ENCODE measurements at places on chromosomes 5 and 9.

GRCh38 chr5:130286971-130287370, 382.7 kb downstream of the CHSY3 start:
- no peak for DNase-seq

- DNase-seq = no peak
Observed at GRCh38 chr5:32302835-32303754, 9.6 kb downstream of the MTMR12 start.

GRCh38 chr5:143820451-143820850, 8.5 kb downstream of the HMHB1 start:
- DNase-seq = no peak

DNA sequence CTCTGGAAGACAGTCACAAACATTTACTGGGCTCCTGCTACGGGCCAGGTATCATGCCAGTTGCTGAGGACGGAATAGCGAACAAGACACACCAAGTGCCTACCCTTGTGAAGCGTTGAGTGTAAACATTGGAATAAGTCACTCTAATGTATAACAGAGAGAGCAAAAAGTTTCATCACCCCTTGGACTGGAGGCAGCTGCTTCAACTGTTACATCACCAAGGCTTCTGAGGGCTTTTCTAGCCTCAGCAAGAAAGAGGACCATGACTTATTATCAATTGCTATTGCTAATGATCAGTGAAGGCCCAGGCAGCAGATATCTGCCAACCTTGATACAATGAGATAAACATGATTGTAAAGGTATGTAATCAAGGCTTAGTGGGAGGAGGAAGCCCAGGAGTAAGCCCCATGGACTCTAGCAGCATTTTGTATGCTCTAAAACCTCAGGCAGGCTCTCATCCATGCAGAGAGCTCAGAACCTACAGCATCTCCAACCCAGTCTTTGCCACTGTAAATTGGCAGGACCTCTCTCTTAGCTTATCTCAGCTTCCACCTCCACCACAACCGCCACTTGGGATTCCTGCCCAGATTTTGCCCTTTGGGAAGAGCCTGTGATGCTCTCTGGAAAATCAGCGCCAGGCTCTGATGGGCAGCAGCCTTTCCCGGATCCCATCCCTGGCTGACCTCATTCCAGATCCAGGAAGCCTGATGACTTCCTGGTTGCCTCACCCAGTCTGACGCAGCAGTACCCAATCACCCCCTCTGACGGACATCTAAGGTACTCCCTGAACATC, 54.5 kb downstream of the ADAM19 start:
- no peak for DNase-seq

DNA sequence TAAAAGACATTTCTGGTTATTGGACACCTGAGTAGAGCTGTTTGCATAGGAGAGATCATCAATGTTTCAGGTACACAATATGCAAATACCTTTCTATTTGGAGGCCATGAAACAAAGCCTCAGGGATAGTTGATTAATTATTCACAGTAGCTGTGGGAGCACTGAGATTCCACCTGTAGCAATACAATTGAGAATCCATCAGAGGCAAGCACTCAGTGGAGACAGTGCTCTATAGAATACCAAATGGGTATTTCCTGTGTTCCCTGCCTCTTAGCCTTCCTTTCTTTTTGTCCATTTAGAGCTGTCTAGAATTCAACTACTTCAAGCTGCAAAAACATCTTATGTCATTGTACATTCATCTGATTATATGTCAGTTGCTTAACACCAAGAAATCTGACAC, 1754.0 kb upstream of the ACO1 start:
- DNase-seq = no peak

DNA sequence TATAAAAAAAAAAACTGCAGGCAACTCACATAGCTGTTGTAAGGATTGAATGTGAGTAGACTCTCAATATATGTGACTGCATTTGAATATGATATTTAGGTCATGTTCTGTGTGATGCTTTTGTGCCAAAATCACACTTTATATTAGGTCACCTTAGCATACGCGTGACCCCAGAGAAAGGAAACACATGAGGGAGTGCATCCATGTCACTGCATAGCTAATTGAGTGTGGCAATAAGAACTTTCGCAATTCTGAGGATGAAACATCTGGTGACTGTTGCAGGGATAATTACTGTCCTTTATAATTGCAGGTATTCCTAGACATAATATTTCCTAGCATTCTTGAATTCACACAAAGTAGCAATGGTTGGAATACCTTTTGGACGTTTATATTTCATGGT, 459.5 kb upstream of the KLF4 start:
- DNase-seq = no peak

- peak; percentile 99 for DNase-seq
Observed at GRCh38 chr9:136849038-136849959, at the start of gene PHPT1. Gene PHPT1 (plus strand): TSS chr9:136849409. CDS start chr9:136849431, 22 bp downstream.

- no peak for DNase-seq
Observed at GRCh38 chr9:112780450-112781036, 30.0 kb downstream of the SNX30 start.

DNA sequence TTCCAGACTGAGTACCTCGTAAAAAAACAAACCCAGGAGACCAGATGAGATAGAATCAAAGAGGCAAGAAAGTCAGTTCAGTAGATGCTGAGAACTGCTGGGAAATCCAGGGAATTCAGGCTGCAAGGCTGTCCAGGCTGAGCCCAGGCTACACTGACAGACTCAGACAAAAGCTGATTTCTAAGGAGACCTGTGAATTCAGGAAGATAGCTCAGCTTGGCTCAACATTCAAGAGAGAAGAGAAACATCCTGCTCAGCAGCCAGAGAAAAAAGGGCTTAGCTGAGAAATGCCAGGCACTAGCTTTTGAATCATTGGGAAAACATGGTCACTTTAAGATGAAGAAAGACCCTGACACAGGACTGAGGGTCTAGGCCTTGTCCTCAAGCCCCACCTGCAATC, 118.2 kb upstream of the SLC44A1 start:
- DNase-seq = no peak

GRCh38 chr5:78430866-78431265, 70.4 kb downstream of the SCAMP1 start:
- no peak for DNase-seq

DNA sequence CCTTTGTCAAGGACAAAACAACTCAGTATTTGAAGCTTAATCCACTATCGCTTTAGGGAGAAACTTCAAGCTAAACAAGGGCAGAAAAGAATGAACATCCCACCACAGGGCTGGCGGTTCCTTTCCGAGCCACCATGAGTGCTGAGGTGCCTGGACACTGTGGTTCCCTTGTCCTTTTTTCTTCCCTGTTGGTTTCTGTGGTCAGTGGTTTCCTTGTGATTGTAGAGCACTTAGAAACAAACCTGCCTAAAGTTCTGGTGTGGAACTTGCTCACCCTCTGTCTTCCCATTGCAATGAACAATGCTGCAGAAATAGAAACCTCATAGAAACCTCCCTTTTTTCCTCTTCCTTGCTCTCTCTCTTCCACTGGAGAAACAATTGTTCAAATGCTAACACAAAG, 79.3 kb upstream of the TBC1D2 start:
- DNase-seq = no peak

DNA sequence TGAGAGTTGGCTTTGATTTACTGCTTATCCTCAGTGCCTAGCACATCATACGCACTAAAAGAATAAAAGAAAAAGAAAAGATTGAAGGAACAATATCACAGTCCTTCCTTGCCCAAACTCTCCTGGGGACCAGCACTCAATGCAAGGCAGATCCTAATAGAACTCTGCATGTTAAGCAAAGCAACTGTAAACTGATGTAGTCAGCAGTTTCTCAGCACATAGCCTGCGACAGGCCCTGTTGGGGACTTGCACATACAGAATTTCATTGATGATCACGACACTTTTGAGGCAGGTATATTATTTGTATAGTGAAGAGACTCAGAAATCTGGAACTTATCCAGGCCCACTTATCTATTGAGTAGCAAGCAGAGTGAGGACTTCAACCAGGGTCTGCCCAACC, 15.4 kb downstream of the NIPAL4 start:
- DNase-seq = no peak

- DNase-seq = no peak
Observed at GRCh38 chr5:52656569-52657246, 131.0 kb upstream of the ITGA1 start.

- no peak for DNase-seq
Observed at GRCh38 chr9:128335161-128335560, 5.2 kb upstream of the SLC27A4 start.

DNA sequence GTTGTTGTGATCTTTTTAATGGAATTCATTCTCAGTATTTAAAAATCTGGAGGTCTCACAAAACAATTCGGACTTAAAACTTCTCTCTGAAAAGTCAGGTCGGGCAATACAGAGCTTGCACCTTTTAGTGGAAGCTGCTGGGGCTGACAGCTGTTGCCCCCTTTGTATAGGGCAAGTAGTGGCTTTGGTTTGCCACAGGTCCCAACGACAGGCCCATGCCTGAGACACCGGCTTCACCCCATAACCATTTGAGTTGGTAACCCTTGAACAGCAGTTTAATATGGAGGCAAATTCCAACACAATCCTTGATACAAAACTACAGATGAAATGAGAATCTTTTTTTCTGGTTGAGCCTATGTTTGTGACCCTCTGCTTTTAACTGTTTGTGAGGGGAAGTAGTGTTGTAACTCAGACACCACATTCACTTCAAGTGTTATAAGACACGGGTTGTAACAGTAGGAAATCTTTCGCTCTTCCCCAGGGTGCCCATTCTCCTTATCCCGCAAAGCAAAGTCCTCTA, 752 bp upstream of the GLRX start:
- DNase-seq = no peak

- no peak for DNase-seq
Observed at GRCh38 chr5:162474239-162474638, 406.7 kb downstream of the GABRG2 start.

DNA sequence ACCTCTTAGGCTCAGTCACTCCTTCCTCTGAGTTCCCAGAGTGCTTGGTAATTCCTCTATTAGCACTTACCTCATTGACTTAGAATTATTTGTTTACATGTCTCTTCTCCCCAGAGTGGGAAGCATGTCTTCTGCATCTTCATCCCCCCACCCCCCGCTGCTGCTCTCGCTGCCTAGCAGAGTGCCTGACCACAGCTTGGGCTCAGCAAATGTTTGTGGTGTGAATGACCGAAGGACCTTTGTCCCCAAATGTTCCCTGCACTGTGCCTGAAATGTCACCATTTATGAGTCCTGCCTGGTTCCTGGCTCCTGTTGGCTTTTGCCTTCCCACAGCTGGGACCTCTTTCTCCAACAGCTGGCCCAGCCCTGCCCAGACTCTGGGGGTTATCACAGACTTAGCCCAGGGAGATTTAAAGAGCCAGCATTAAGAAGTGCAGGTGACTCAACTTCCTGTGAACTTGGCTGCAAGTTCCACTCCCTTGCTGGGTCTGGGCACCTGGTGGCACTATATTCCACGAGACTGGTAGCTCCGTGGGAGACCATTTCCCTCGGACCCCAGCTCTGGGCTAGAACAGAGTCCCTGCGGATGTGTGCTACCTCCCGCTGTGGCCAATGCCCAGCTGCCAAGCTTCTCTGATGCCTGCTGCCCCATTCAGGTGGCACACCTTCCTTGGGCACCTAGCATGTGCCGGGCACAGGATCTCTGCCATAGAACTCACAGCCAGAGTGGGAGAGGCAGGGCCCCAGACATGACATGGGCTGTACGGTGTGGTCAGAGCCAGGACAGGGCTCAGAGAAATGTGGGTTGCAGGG, 1.8 kb upstream of the HMCN2 start:
- no peak for DNase-seq

DNA sequence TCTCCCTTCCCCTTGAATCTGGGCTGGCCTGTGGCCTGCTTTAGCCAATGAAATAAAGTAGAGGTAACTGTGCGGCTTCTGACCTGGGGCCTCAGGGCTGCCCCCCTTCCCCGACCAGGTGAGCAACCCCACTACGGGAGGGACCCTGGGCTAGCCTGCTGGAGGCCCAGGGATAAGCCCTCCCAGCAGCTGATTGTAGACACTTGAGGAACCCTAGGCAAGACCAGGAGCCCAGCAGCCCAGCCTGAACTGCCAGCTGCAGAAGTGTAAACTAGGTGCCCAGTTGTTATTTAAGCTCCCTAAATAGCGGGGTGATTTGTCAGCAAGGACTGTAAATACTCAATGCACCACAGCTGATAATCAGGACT, 41.3 kb downstream of the RAPGEF1 start:
- DNase-seq = no peak

- DNase-seq = no peak
Observed at GRCh38 chr5:310941-311434, 10.5 kb upstream of the AHRR start.

DNA sequence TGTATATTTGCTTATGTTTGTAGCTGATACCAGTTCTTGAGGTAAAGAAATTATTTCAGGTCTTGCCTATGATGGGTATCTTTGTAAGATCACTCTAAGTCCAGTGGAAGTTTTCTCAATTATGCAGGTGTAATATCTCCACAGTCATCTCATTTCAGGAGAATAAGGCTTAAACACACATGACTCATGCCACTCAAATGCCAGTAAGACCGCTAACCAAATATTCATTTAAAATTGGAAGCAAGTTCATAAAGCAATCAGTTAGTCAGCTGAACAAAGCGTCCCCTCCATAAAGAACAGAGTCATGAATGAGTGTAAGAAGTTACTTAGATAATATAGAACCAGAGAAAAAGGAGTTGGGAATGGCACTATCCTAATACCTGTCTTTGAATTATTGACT, 248.7 kb downstream of the LURAP1L start:
- DNase-seq = no peak

DNA sequence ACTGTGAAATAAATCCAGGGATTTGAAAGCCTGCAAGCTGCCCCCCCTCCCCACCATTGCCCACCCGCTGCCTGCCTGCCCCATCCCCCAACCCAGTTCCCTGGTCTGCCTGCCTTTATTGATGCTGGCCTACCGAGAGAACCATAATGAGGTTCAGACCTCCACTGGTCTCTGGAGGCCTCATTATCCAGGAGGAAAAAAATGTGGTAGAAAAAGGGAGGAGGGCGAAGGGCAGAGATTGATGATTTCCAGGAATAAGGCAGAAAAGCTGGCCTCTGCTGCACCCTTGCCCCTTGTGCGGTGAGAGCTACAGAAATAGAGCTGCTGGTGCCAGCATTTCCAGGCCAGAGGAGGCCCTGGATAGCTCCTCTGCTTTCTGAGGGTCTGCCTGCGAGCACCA, 216.1 kb downstream of the PAPPA start:
- no peak for DNase-seq

DNA sequence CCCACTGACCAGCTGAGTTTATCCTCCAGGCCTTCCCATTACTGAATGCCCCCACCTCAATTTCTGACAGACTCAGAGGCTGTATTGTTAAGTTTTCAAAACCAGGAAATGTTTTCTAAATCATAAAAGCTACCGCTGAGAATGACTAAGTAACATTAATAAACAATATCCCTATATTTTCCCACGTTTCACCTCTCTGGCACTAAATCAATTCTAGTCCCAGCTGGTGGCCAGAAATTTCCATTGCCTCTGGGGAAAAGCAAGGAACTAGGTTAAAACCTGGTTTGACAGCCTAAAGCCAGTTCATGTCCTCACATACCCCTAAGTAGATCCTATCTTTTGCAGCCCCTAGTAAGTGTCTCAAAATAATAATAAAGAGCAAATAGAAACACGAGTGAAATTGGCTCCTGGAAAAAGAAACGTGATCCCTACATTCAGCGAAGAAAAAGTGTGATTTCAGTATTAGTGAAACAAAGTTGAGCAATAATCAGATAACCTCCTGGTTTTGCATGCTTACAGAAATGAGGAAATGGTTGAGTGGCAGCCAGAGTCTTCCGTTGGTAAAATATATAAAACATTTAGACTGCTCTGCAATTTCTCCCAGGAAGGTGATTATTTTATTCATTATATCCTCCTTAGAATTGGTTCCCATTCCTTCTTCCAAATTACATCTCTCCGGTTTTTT, 110.9 kb downstream of the ESM1 start:
- DNase-seq = no peak
